Stimulated activated CD4-positive, alpha-beta T cell treated with anti-CD3 and anti-CD28 coated beads, TNF-alpha, amount 100 ng/mL, for 24 hours (primary cell): ENCODE measurements at places on chromosomes 3 and 15.

DNA sequence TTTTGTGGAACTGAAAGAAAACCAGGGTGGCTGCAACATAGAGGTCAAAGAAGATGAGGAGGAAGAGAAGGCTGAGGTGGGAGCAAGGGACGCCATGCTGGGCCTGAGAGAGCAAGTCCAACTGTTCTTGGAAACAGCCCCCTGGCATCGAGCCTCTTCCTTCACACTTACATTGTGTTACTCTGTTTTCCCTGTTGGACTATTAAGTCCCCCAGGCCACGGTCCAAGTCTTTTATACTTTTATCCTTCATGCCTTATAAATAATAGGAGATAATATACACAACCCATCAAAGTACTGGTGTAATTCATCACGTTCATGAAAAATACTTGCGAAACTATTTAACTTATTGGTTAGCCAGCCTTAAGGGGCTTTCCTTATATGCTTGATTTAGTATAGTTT lies 79.3 kb downstream of the ATG7 start:
- no peak for DNase-seq

DNA sequence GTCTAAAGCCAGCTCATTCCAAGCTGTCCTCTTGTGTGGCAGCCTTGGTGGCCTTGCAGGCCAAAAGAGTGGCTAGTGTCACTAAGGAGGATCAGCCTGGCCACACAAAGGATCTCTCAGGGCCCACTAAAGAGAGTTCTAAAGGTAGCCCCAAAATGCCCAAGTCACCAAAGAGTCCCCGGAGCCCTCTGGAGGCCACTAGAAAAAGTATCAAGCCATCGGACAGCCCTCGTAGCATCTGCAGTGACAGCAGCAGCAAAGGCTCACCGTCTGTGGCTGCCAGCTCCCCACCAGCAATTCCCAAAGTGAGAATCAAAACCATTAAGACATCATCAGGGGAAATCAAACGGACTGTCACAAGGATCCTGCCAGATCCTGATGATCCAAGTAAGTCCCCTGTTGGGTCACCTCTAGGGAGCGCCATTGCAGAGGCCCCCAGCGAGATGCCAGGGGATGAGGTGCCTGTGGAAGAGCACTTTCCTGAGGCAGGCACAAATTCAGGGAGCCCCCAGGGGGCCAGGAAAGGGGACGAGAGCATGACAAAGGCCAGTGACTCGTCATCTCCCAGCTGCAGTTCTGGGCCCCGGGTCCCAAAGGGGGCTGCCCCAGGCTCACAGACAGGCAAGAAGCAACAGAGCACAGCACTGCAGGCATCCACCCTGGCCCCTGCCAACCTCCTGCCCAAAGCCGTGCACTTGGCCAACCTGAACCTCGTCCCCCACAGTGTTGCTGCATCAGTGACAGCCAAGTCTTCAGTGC lies 33.5 kb upstream of the ALPK3 start:
- DNase-seq, result no peak

DNA sequence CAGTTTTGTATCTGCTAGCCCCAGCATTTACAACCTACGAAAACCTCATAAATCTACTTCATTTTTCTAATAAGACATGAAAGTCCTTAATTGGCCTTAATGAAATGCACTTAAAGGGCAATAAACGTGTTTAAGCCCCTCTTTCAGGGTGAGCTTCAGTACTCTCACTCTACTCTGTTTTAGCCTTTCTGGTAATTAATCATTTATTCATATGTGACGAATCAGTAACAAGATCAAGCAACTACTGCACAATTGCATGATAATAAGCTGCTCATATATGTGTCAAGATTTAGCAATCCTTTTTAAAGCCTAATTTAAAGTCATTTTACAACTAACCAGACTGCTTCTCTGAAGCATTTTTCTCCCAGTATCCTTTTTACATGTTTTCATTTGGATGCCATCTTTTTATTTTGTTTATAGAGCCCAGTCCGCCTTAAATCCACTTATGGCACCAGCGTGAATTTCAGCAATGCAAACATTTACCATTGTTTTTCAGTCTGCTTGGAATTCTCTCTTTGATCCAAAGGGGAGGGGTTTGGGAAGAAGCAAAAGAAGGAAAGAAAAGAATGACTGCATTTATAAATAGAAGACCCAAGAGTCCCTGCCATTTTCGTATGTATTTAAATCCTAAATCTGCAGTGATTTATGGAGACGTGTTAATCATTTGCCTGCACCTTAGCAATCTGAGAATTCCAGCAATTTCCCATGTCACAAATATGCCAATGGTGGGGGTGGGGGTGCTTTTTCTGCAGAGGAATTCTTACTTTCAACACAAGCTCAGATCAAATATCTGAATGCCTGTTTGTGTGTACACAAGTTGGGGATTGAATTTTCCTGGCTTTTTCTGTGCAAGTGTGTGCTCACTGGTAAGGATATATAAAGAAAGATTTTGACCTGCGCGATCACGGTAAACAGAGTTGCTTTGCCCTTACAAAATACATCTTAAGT lies 230.8 kb upstream of the TBC1D5 start:
- no peak for DNase-seq

DNA sequence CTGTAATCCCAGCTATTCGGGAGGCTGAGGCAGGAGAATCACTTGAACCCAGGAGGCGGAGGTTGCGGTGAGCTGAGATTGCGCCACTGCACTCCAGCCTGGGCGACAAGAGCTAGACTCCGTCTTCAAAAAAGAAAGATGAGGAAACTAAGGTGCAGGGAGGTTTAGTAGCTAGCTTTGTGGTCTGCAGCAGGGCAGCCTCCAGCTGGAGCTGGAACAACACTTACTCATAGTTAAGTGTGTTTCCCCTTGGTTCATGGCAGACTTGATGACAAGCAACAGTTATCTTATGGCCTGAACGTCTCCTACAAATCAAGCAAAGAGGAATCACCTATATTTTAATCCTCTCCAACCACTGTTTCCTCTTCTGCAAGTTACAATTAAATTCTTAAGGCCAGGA lies 12.6 kb downstream of the KAT2B start:
- DNase-seq, result no peak

- peak; percentile 20 for DNase-seq
Observed at GRCh38 chr3:19146685-19147650, 1.3 kb upstream of the KCNH8 start.

DNA sequence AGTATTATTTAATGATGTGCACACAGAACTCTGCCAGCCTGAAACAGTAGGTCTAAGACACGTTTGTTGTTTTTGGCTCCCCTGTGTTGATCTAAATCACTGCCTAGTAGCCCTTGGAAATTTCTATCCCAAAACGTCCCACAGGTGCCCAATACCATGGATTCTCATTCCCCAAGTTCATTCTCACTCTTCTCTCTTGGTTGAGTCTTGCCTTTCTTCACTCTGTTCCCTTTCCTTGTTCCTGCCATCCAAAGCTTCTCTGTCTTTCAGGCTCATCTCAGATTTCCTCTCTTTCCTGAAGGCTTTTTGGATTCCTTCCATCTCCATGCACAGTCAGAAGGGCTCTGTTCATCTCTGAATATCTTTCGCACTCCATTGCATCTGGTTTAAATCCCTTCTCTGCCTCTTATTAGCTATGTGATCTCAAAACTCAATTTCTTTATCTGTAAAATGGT lies 54.2 kb downstream of the PPARG start:
- DNase-seq, result no peak

GRCh38 chr3:141870091-141870687 lies 6.3 kb upstream of the ATP1B3 start:
- no peak for DNase-seq

- DNase-seq, result no peak
Observed at GRCh38 chr3:140572334-140572733, 105.5 kb upstream of the TRIM42 start.

GRCh38 chr15:98604983-98605382 lies 43.4 kb upstream of the IGF1R start:
- DNase-seq, result no peak

DNA sequence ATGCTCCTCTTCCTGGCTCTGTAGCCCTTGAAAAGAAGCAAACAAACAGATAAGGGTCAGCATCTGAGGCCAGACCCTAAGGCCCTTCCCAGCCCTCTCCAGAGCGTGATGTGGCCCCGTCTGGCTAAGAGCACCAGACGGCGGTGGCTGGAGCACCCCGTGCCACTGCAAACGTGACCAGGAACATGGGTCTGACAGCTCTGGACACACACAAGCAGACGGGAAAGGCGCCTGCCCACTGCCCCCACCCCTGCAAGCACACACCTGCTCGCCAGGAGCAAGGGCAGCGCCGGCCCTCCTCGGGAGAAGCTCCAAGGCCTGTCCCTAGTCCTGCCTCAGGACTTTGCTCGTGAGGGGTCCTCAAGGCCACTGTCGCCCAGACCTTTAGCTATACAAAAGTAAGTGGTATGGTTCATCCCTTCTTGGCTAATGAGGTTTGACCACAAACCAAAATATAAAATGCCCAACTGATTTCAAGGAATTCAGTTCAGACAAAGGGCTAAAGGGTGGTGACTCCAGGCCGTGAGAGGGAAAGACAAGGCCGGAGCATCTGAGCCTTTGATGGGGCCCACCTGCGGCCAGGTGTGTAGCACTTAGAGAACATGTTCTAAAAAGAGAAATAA lies 90.4 kb downstream of the XXYLT1 start:
- DNase-seq, result no peak
